Activated CD8-positive, alpha-beta memory T cell treated with anti-CD3 and anti-CD28 coated beads, Interleukin-2, amount 10 ng/mL, durations not matched to agents 7 days and 5 days (primary cell): ENCODE measurements at places on chromosomes 2 and 18. TPM values are rescaled to one million over a fixed set of nuclear protein-coding genes. Genes with fewer than 3 reads are reported as not detected.

GALNT1 gene
- 42.7 TPM for total RNA-seq

GRCh38 chr2:54629914-54630857 lies 93.3 kb upstream of the EML6 start:
- peaks cover 9% of the 10 kb centered on the region for H3K4me1 ChIP-seq
- no peak overlapping the region for H3K4me3 ChIP-seq
- no peak overlapping the region for H3K27ac ChIP-seq
- H3K27me3 ChIP-seq = no peaks in the 10 kb centered on the region
- H3K36me3 ChIP-seq = peaks cover 66% of the 10 kb centered on the region

TCF7L1 gene
- total RNA-seq = not detected

- H3K36me3 ChIP-seq = no peaks in the 10 kb centered on the region
- no peak overlapping the region for H3K4me3 ChIP-seq
- no peaks in the 10 kb centered on the region for H3K4me1 ChIP-seq
- H3K27ac ChIP-seq = no peak overlapping the region
- no peak for DNase-seq
Measured at GRCh38 chr2:36485521-36485920, 112.4 kb downstream of the FEZ2 start.

DNA sequence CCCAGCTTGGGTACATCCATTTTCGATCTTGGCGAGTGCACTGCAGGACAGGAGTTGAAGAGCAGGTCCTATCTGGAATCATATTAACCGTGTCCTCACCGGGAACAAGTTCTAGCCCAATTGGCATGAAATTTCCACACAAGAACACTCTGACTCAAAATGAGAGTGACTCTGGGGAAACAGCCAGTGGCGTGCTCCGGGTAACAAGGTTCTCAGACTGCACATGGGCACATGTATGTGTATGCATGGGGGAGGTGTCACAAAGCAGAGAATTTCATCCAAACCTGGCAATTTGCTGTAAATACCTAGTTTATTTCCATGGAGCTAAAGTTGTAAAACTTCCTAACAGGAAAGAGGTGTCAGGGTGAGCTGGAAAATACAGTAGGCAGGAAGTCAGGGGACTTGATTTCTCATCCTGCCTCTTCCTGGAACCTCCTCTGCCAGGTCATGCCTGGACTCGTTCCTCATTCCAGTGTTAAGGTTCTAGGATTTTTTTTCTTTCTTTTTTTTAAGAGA lies 1.7 kb downstream of the TUBB6 start:
- no peak overlapping the region for H3K27ac ChIP-seq
- H3K4me1 ChIP-seq = peaks cover 15% of the 10 kb centered on the region
- DNase-seq = no peak
- H3K4me3 ChIP-seq = peak overlapping the region; percentile 4

DNA sequence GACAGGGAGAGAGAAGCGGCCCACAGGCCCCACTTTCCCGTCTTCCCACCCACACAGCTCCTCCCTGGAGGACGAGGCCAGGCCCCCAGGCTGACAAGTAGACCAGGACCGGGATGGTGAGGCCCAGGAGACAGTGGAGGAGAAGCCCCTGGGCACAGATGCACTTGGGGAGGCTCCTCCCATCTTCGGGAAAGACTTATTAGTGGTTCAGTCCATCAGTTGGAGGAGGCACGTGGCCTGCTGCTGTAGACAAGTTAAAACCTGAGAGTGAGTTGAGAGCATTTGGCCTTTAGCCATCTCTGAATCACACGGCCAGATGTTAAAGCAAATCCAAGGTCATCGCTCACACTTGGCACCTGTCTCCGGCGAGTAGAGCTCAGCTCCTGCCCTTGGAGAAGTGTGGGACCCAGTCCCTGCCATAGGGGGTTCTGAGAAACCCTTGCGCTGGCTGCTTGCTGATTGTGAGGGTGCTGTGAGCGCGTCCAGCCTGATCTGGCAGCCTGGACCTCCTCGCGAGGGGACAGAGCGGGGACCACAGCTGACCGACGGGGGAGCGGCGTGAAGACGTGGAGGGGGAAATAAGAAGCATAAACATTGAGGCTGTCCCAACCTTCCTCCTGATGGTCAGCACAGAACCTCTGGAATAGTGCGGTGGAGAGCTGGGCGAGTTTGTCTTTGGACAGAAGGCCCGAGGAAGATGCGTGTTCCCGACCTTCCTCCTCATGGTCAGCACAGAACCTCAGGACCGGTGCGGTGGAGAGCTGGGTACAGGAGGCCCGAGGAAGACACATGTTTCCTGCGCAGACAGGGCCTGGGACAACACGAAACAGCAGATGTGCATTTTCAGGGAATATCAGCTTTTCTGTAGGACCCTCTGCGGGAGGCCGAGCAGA lies 24.7 kb upstream of the ALLC start:
- no peaks in the 10 kb centered on the region for H3K4me1 ChIP-seq
- DNase-seq = peak; percentile 38
- H3K4me3 ChIP-seq = no peak overlapping the region
- H3K27me3 ChIP-seq = no peaks in the 10 kb centered on the region
- no peak overlapping the region for H3K27ac ChIP-seq

GRCh38 chr2:23207871-23208270 lies 177.1 kb upstream of the KLHL29 start:
- H3K27ac ChIP-seq = no peak overlapping the region
- H3K4me1 ChIP-seq = no peaks in the 10 kb centered on the region
- no peaks in the 10 kb centered on the region for H3K36me3 ChIP-seq
- DNase-seq = no peak
- no peaks in the 10 kb centered on the region for H3K27me3 ChIP-seq

DSG2 gene
- 0.35 TPM for total RNA-seq

GRCh38 chr18:11124054-11124453 lies 25.3 kb downstream of the PIEZO2 start:
- H3K36me3 ChIP-seq = no peaks in the 10 kb centered on the region
- no peak overlapping the region for H3K4me3 ChIP-seq

PTPRN gene
- total RNA-seq = not detected

DNA sequence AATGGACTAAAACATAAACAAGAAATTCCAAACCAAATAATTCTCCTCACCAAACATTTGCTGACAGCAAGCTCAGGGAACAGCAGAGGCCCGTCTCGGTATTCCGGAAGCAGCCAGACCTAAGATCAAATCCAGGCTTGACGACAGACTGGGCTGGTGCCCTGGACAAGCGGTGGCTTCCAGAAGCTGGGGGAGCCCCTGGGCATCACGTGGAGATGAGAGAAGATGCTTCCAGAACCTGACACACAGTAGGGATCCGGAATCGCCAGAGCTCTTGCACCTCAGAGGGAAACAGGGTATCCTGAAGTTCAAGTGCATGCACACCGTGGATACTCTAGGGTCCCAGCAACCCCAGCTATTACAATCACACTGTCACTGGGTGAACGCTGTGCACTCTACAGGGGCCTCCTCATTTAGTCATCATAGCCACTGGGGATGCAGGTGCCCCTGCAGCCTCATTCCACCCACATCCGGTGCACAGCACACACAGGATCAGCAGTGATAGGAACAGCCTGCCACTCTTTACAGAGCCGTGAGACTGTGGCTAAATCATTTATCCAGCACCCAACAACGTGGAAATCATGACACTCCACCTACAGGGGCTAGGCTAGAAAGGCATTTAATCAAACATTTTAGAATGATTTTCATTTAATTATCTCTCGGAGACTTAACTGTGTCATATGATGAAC lies 102.6 kb downstream of the HDAC4 start:
- H3K27me3 ChIP-seq = no peaks in the 10 kb centered on the region
- peaks cover 66% of the 10 kb centered on the region for H3K4me1 ChIP-seq
- peak; percentile 92 for DNase-seq
- H3K4me3 ChIP-seq = peak overlapping the region; percentile 70
- peak overlapping the region; percentile 85 for H3K27ac ChIP-seq

ERFE gene
- not detected for total RNA-seq

- no peak for DNase-seq
- H3K4me1 ChIP-seq = no peaks in the 10 kb centered on the region
- H3K27ac ChIP-seq = no peak overlapping the region
- no peaks in the 10 kb centered on the region for H3K27me3 ChIP-seq
Measured at GRCh38 chr2:16201848-16202247, 261.5 kb downstream of the MYCN start.

DNA sequence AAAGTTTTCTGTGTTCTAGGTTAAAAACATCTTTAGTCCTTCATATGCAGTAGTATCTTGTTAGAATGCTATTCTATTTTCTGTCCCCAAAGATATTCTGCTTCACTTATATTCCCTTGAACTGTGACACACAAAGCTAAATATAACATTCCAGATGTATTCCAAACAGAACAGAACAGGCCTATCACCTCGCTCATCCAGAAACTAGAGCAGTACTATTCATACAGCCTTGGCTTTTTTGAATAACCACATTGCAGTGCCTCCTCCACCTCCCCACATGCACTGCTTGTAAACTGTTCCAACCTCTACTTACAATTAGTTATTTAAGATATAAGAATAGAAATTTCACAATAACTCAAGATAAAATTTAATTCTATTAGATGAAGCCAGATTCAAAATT lies 196.8 kb downstream of the EXOC6B start:
- no peaks in the 10 kb centered on the region for H3K36me3 ChIP-seq
- no peak for DNase-seq
- H3K4me3 ChIP-seq = no peak overlapping the region
- H3K27me3 ChIP-seq = no peaks in the 10 kb centered on the region
- no peak overlapping the region for H3K27ac ChIP-seq
- no peaks in the 10 kb centered on the region for H3K4me1 ChIP-seq

- peak overlapping the region; percentile 24 for H3K4me3 ChIP-seq
- H3K27me3 ChIP-seq = no peaks in the 10 kb centered on the region
- H3K4me1 ChIP-seq = peaks cover 17% of the 10 kb centered on the region
- DNase-seq = peak; percentile 59
- H3K36me3 ChIP-seq = no peaks in the 10 kb centered on the region
Measured at GRCh38 chr2:31812051-31812798, 198.6 kb downstream of the MEMO1 start.

GRCh38 chr2:99775585-99775984 lies 285.8 kb upstream of the REV1 start:
- no peaks in the 10 kb centered on the region for H3K36me3 ChIP-seq
- no peaks in the 10 kb centered on the region for H3K4me1 ChIP-seq
- peaks cover 3% of the 10 kb centered on the region for H3K27me3 ChIP-seq

CXCR1 gene
- total RNA-seq = 0.54 TPM

- H3K27me3 ChIP-seq = no peaks in the 10 kb centered on the region
- no peaks in the 10 kb centered on the region for H3K36me3 ChIP-seq
- peak overlapping the region; percentile 50 for H3K27ac ChIP-seq
- H3K4me3 ChIP-seq = no peak overlapping the region
- no peak for DNase-seq
Measured at GRCh38 chr2:147623328-147623727, 221.5 kb upstream of the ACVR2A start.

TXNDC2 gene
- not detected for total RNA-seq

MAP3K19 gene
- not detected for total RNA-seq

CRYGD gene
- not detected for total RNA-seq

- peak overlapping the region; percentile 29 for H3K4me3 ChIP-seq
- H3K4me1 ChIP-seq = peaks cover 44% of the 10 kb centered on the region
- no peaks in the 10 kb centered on the region for H3K36me3 ChIP-seq
- peaks cover 82% of the 10 kb centered on the region for H3K27me3 ChIP-seq
- H3K27ac ChIP-seq = peak overlapping the region; percentile 53
- DNase-seq = peak; percentile 71
Measured at GRCh38 chr2:109335631-109336176, 206.7 kb downstream of the SH3RF3 start.

GRCh38 chr2:146701183-146701582 lies 1143.6 kb upstream of the ACVR2A start:
- no peaks in the 10 kb centered on the region for H3K27me3 ChIP-seq
- H3K4me1 ChIP-seq = no peaks in the 10 kb centered on the region
- DNase-seq = no peak
- no peak overlapping the region for H3K27ac ChIP-seq
- no peak overlapping the region for H3K4me3 ChIP-seq
- no peaks in the 10 kb centered on the region for H3K36me3 ChIP-seq

GRCh38 chr2:200159357-200159707 lies 147.2 kb upstream of the SPATS2L start:
- no peaks in the 10 kb centered on the region for H3K4me1 ChIP-seq
- no peaks in the 10 kb centered on the region for H3K36me3 ChIP-seq
- peaks cover 11% of the 10 kb centered on the region for H3K27me3 ChIP-seq

DNA sequence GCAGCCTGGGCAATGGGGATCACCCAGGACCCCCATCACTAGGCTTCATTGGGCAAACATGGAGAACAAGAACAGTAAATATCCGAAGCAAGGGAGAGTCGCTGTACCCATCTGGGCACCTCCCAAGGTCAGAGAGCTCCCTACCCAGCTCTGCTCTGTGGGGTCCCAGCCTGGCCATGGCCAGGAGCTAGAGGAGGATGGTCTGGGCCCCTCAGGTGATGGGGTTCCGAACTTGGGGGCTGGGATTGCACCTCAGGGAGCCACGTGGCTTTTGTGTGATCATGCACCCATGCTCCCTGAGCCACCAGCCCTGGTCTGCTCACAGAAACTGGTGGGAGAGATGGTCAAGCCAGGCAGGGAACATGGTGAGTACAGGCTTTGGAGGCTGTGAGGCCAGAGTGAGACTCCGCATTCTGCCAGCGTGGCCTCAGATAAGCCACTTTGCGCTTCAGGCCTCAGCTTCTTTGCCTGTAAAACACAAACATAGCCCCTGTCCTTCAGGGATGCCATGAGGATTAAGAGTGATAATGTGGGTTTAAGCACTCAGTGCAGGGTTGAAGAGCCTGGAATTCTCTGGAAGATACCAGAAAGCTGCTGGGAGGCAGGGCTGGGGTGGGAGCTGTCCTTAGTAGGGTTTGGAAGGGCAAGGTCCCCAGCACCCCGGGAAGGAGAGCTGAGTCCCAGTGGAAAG lies 3.0 kb upstream of the NMUR1 start:
- DNase-seq = no peak
- no peak overlapping the region for H3K4me3 ChIP-seq
- peaks cover 32% of the 10 kb centered on the region for H3K4me1 ChIP-seq

DNA sequence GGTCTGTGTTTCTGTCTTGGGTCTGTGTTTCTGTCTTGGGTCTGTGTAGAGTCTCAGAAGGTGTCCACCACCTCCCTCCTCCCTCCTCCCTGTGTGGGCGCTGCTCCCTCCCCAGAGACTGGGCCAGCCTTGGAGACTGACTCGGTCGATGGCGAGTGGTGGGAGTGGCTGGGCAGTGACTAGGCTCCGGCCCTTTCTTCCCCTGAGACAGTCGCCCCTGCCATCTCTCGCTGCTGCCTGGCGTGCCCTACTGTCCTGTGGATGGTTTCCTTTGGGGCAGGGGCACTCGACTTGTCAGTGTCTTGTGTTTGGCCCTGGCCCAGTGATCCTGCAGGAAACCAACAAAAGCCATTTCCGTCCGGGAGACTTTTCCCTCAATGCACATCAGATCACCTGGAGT lies 215.8 kb downstream of the NDUFA10 start:
- H3K4me1 ChIP-seq = no peaks in the 10 kb centered on the region
- no peaks in the 10 kb centered on the region for H3K36me3 ChIP-seq
- H3K27ac ChIP-seq = no peak overlapping the region
- no peak overlapping the region for H3K4me3 ChIP-seq
- DNase-seq = peak; percentile 29

- H3K4me3 ChIP-seq = peak overlapping the region; percentile 61
- peaks cover 64% of the 10 kb centered on the region for H3K4me1 ChIP-seq
- no peaks in the 10 kb centered on the region for H3K27me3 ChIP-seq
- no peak for DNase-seq
- peaks cover 10% of the 10 kb centered on the region for H3K36me3 ChIP-seq
Measured at GRCh38 chr2:9548506-9548905, 7.1 kb downstream of the ADAM17 start.
